Effector memory CD4-positive, alpha-beta T cell (primary cell): ENCODE measurements at places on chromosomes 1 and 21.

DNA sequence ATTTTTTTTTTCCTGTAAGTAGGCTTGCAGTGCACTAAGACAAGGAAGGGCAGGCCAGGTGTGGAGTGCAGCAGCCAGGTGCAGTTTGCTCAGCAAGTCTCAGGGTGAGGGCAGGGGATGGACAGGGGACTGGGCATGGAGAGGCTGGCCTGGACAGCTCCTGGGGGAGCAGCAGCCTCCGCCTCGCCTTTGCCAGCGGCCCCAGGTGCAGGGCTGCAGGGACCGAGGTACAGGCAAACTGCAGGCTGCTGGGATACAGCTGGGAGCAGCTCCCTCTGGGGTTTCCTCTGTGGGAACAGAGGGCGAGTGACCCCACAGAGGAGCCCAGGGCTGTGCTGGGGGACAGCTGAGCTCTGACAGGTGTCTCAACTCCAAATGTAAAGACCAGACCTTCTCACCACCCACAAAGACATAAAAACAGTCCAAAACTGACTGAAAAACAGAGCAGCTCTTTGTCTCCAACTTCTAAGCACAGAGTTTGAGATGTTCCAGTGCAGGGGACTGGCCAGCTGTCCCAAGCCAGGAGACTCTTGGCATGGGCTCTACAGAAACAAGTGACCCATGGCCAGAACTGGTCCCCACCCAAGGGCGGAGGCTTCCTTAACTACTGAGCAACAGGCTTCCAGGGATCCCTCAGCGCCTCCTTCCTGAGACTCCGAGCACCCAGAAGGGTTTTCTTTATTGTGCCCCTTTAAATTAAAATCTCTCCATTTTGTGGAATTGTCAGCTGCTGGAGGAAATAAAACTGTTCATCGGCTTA lies 27.7 kb upstream of the AJAP1 start:
- H3K36me3 ChIP-seq = no peaks in the 10 kb centered on the region
- no peak overlapping the region for H3K4me3 ChIP-seq
- H3K27me3 ChIP-seq = no peaks in the 10 kb centered on the region
- no peak for DNase-seq
- H3K4me1 ChIP-seq = no peaks in the 10 kb centered on the region
- no peak overlapping the region for H3K27ac ChIP-seq

DNA sequence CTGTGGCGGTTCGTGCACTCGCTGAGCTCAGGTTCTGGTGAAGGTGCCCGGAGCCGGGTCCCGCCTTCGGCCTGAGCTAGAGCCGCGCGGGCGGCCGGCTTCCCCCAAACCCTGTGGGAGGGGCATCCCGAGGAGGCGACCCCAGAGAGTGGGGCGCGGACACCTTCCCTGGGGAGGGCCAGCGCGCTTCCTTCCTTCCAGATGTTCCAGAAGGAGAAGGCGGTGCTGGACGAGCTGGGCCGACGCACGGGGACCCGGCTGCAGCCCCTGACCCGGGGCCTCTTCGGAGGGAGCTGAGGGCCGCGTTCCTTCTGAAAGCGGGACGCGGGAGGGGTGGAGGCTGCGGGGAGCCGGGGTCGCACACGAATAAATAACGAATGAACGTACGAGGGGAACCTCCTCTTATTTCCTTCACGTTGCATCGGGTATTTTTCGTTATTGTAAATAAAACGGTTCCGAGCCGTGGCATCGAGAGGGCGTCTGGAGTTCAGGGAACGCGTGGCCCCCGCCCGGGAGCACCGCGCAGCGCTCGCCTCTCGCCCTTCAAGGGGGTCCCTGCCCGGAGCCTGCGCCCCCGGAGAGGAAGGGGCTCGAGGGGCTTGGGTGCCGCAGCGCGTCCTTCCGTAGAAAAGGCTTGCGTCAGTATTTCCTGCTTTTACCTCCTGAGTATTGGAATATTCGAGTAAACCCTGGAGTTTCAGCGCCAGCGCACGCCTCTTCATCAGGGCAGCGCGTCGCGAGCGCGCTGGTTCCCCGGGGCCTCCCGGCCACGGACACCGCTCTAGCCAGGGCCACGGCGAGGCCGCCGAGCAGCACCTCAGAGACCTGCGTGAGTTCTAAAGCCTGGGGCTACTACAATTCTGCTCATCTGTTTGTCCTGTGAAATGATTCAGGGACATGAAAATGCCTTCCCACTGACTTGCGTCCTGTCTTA lies 11.5 kb downstream of the YBEY start:
- H3K27me3 ChIP-seq = no peaks in the 10 kb centered on the region
- H3K27ac ChIP-seq = no peak overlapping the region
- no peak for DNase-seq
- H3K4me3 ChIP-seq = peak overlapping the region; percentile 48
- peaks cover 15% of the 10 kb centered on the region for H3K4me1 ChIP-seq
- no peaks in the 10 kb centered on the region for H3K36me3 ChIP-seq

DNA sequence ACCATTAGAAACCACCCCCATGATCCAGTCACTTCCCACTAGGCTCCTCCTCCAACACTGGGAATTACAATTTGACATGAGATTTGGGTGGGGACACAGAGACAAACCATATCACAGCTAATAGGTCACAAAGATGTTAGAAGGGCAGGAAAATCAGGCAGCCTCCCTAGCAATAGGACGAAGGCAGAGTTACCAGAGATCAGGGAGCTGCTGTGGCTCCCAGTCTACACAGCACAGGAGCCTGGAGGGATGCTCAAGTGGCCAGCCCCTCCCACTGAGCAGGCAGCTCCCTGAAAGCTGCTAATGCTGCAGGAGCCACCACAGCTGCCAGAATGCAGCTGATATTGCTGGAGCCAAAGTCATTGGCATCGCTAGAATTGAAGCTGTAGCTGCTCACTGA lies 51.0 kb downstream of the CR1L start:
- H3K27me3 ChIP-seq = no peaks in the 10 kb centered on the region
- H3K4me1 ChIP-seq = no peaks in the 10 kb centered on the region
- H3K4me3 ChIP-seq = no peak overlapping the region
- H3K36me3 ChIP-seq = no peaks in the 10 kb centered on the region
- H3K27ac ChIP-seq = no peak overlapping the region

DNA sequence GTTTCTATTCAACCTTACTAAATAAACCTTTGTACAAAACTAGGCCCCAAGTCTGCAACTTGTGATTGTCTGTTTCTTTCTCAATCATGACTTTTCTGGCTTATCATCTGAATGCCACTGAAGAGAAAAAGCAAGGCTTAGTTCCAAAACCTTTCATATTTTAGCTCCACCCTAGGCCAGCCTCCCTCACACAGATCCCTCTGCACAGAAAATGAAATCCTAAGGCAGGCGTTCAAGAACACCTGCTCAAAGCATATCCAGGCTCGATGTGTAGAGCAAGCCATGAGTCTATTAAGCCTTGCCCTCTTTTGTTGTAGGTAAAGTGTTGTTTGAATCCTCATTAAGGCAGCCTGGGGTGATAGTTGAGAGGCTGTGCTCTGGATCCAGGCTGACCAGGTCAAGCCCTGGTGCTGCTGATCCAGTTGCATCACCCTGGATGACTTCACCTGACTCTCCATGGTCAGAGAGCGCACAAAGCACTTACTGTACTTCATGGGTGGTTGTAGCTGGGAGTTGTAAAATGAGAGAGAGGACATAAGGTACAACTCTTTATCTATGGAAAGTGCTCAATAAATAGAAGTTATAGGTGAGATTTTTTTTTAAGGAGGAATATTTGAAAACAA lies 39.0 kb downstream of the FYB2 start:
- no peaks in the 10 kb centered on the region for H3K4me1 ChIP-seq
- DNase-seq = no peak
- no peak overlapping the region for H3K27ac ChIP-seq
- no peak overlapping the region for H3K4me3 ChIP-seq
- no peaks in the 10 kb centered on the region for H3K36me3 ChIP-seq

GRCh38 chr1:205826995-205827394 lies 14.0 kb upstream of the SLC41A1 start:
- H3K4me3 ChIP-seq = no peak overlapping the region
- no peaks in the 10 kb centered on the region for H3K4me1 ChIP-seq
- DNase-seq = no peak

DNA sequence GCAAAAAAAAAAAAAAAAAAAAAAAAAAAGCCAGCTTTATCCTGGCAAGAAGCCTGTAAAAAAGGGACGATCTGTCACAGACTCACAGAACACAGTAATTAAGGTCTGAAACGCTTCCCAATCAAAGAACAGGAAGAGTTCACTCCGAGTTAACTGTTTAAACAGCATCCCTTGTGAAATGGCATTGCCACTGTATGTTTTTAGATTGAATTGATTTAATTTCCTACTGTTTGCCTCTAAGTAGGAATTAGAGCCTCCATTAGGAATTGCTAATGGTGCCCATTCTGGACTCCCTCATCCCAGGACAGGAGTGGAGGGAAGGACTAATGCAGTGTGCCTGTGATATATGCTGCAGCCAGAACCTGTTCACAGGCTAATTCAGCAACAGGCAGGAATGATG lies 370.8 kb downstream of the RWDD3 start:
- H3K27me3 ChIP-seq = no peaks in the 10 kb centered on the region
- H3K4me3 ChIP-seq = no peak overlapping the region
- DNase-seq = no peak

- H3K4me3 ChIP-seq = no peak overlapping the region
- no peak overlapping the region for H3K27ac ChIP-seq
- H3K4me1 ChIP-seq = no peaks in the 10 kb centered on the region
- no peak for DNase-seq
- H3K27me3 ChIP-seq = no peaks in the 10 kb centered on the region
- no peaks in the 10 kb centered on the region for H3K36me3 ChIP-seq
Measured at GRCh38 chr1:88179943-88180342, 504.1 kb upstream of the PKN2 start.

- H3K36me3 ChIP-seq = no peaks in the 10 kb centered on the region
- no peak for DNase-seq
- no peaks in the 10 kb centered on the region for H3K4me1 ChIP-seq
- no peak overlapping the region for H3K4me3 ChIP-seq
- H3K27ac ChIP-seq = no peak overlapping the region
Measured at GRCh38 chr21:16367079-16367478, 637.3 kb downstream of the USP25 start.

- no peaks in the 10 kb centered on the region for H3K4me1 ChIP-seq
- no peak overlapping the region for H3K27ac ChIP-seq
- H3K27me3 ChIP-seq = no peaks in the 10 kb centered on the region
- no peak overlapping the region for H3K4me3 ChIP-seq
Measured at GRCh38 chr1:200448034-200448762, 38.4 kb upstream of the ZNF281 start.

- H3K4me3 ChIP-seq = no peak overlapping the region
- H3K4me1 ChIP-seq = peaks cover 16% of the 10 kb centered on the region
- DNase-seq = no peak
- H3K36me3 ChIP-seq = peaks cover 90% of the 10 kb centered on the region
- no peaks in the 10 kb centered on the region for H3K27me3 ChIP-seq
- no peak overlapping the region for H3K27ac ChIP-seq
Measured at GRCh38 chr1:198734323-198735008, 95.6 kb downstream of the PTPRC start.

DNA sequence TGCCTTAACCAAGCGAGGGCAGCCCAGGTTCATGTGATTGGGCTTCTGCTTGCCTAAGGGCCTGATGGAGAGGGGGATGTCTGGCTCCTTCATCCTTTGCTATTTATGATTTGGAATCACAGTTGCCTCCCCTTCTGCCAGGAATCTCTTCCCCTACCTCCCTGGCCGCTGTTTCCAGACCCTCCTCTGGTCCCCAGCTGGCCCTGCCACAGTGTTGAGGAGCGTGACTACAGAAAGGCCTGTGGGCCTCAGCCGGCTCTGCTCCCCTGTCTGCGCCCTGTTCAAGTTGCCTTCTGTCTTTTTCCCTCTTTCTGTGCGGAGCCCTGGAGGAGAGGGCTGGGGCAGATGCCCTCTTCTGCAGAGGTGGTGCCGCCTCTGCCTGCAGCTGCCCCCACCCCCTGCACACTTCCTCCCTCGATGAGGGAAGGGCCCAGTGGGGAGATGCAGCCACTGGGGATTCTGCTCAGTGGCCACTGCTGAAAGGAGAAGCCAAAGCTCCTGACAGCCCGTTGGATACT lies 6.5 kb downstream of the KIAA1614 start:
- H3K27me3 ChIP-seq = peaks cover 3% of the 10 kb centered on the region
- H3K4me3 ChIP-seq = no peak overlapping the region
- no peak overlapping the region for H3K27ac ChIP-seq
- no peak for DNase-seq
- no peaks in the 10 kb centered on the region for H3K36me3 ChIP-seq

GRCh38 chr1:12301518-12302237 lies 71.8 kb downstream of the VPS13D start:
- no peak for DNase-seq
- H3K27me3 ChIP-seq = no peaks in the 10 kb centered on the region
- H3K27ac ChIP-seq = no peak overlapping the region
- peaks cover 43% of the 10 kb centered on the region for H3K36me3 ChIP-seq
- H3K4me1 ChIP-seq = no peaks in the 10 kb centered on the region

DNA sequence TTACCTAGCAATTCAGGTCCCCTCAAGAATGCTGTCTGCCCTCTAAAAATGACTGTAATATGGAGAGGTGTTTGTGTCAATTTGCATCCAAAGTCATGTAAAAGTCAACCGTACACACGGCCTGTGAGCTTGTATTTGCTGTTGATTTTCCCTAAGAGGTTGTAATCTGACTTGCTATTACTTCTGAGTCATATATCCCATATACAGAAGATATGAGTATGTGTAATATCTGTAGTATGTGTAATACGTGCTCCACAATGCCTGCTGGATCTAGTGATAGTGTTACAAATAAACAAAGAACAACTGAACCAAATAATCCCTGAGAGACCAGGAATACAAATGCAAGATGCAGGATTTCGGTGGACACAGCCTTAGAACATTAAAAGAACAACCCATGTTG lies 1.4 kb upstream of the KCNJ6 start:
- no peak for DNase-seq
- H3K27ac ChIP-seq = no peak overlapping the region
- peaks cover 22% of the 10 kb centered on the region for H3K27me3 ChIP-seq
- no peak overlapping the region for H3K4me3 ChIP-seq

- no peaks in the 10 kb centered on the region for H3K27me3 ChIP-seq
- H3K4me1 ChIP-seq = no peaks in the 10 kb centered on the region
- H3K36me3 ChIP-seq = peaks cover 15% of the 10 kb centered on the region
Measured at GRCh38 chr1:6683434-6683833, 18.2 kb downstream of the DNAJC11 start.

DNA sequence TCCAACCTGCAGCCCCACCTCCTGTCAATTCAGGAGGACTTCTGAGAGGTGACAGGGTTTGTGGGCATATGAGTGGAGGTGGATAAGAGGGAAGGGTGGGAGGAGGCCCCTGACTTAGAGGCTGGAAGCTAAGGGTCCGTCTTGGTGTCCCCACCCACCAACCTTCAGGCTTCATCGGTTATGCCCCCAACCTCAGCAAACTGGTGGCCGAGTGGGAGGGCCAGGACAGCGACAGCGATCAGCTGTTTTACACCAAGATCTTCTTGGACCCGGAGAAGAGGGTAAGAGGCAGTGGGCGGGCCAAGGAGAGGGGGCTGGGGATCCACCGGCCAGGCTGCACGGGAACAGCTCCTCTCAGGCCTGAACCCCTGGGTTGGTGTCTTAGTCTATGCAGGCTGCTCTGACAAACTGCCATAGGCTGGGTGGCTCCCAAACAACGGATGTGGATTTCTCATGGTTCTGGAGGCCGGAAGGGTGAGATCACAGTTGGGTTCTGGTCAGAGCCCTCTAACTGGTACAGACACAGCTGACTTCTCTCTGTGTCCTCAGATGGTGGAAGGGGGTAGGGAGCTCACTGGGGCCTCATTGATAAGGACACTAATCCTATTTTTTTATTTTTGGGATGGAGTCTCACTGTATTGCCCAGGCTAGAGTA lies 18.1 kb downstream of the PLOD1 start:
- H3K27me3 ChIP-seq = no peaks in the 10 kb centered on the region
- no peaks in the 10 kb centered on the region for H3K36me3 ChIP-seq
- no peak overlapping the region for H3K27ac ChIP-seq
- no peaks in the 10 kb centered on the region for H3K4me1 ChIP-seq
- H3K4me3 ChIP-seq = no peak overlapping the region
- DNase-seq = no peak
